Esophagus mucosa (tissue), 1 donor: ENCODE measurements at places on chromosomes 11 and 22.

- ATAC-seq: peak; percentile 45
These were observed 30.3 kb downstream of the TNKS1BP1 start for GRCh38 chr11:57294225-57295131.

- ATAC-seq: peak; percentile 20
These were observed 15.8 kb upstream of the OMP start for GRCh38 chr11:77086521-77087472.

DNA sequence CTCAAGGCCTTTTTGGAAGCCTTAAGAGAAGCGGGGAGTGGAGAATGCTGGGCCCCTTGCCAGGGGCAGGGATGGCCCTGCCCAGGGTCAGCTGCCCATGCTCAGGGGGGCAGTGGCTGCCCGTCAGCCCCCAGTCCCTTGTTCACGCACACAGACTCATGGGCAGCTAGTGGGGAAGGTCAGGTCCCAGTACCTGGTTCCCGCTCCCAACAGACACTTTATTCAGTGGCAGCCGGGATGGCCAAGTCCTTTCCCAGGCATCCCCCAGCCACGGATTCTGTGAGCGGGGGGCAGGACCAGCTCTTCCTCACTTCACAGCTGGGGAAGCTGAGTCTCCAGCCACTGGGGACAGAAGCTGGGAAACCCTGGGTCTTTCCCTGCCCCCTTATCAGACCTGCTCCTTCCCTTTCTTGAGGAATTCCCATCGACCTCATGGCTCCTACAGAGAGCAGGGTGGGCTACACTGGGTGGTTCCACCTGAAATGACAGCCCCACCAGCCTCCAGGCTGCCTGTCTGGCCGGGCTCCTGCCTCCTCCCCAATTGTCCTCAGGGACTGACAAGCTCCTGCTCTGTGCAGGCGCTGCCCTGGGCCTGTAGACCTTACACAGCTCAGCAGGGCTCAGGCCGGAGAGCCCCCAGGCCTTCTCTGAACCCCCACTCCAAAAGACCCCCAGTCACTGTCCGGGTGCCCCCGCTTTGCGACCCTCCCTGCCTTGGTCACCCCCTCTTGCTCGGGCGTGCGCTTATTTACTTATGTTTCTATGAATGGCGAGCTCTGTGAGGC lies 61.0 kb upstream of the FGF3 start:
- peak; percentile 11 for ATAC-seq

GRCh38 chr11:2303627-2304505 lies 2.1 kb downstream of the TSPAN32 start:
- no peak for ATAC-seq

GRCh38 chr11:10298342-10298741 lies 4.3 kb upstream of the SBF2 start:
- ATAC-seq: no peak

- ATAC-seq: no peak
These were observed 259.1 kb upstream of the PLET1 start for GRCh38 chr11:112519751-112520150.

DNA sequence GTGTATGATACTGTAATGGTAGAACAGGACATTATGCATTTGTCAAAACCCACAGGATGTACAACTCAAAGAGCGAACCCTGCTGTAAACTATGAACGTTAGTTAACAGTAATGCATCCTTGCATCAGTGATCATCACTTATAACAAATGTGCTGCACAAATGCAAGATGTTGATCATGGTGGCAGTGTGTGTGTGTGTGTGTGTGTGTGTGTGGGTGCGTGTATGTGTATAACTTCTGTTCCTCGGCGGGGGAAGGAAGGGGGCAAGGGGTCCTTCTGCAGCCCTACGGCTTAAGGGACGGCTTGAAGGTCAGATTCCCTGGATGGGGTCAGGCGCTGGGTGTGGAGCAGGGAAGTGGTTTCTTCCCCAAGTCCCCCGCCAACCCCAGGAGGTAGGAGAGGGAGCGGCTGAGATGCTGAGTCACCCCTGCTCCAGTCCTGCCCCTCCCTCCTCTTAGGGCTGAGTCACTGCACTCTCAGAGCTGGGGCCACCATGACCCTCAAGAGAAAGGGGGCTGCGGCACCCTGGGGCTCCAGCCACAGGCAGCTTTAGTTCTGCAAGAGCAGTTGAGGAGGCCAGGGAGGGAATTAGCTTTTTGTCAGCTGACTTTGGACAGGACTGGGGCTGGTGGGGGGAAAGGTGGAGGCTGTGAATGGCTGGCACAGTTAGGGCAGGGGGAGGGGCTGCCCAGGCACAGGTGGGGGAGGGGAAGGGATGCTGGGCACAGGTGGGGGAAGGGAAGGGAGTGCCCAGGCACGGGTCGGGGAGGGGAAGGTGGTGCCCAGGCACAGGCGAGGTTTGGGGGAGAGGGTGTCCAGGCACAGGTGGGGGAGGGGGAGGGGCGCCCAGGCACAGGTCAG lies 8.8 kb upstream of the CTSD start:
- ATAC-seq: peak; percentile 90

DNA sequence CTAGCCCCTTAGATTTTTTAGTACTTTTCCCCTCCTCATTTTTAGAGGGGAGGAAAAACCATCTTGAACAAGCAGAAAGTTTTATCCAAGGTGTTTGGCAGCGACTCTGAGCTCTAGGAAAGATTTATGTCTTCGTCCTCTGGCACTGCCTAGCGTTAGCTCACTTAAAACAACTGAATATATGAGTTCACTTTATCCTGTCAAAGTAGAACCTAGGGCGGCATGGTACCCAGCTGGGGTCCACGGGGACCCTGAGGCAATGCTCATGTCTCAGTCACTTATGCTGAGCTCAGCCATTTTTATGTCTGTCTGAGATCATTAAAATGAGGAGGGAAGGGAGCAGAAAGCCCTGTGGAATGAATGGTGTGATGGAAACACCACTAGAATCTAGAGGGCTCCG lies 14.2 kb upstream of the VSIG10L2 start:
- ATAC-seq: no peak

GRCh38 chr22:47352920-47353700 lies 590.7 kb downstream of the TBC1D22A start:
- ATAC-seq: no peak

- no peak for ATAC-seq
These were observed 162.7 kb upstream of the SORL1-AS1 start for GRCh38 chr11:121615501-121615900.

DNA sequence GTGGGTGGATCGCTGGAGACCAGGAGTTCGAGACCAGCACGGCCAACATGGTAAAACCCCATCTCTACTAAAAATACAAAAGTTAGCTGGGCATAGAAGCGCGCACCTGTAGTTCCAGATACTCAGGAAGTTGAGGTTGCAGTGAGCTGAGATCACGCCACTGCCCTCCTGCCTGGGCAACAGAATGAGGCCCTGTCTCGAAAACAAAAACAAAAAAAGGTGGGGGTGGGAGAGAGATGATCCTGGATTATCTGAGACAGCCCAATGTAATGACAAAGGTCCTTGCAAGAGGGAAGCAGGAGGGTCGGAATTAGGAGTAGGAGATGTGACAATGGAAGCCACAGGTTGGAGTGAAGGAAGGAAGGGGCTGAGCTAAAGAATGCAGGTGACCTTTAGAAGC lies 87.6 kb upstream of the APOA1 start:
- ATAC-seq: no peak

DNA sequence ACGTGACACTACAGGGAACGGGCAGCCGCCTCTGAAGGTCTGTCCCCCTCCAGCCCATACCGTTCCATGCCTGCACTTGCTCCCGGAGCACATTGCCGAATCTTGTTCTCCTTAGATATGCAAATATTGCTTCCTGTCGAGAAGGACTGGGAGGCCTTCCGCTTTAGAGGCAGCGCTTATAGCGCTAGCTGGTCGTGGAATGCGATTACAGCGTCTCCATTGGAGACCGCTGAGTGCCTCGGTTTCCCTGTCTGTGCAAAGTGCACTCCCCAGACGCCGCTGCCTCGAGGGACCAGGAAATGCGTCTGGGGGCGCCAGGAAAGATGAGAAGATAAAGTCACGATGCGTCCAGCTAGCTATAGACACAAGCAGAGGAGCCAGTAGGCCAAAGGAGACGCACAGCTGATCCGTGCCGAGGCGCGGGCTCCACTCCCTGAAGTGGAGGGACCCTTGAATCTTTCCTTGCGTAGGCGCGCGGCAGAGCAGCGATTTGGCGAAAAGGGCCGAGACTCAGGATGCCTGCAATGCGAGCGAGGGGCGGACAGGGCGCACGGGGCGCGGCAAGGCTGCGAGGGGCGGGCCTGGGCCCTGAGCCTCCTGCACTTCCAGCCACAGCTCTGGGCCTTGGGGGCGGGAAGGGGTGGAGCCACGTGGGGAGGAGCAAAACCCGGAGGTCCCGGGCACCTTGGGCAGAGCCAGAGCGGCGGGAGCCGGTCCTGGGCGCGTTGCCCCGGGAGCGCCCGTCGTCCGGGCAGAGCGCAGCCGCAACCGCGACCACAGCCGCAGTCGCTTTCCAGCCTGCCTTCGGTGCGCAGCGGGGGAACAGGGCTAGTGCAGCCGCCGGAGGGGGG lies at the start of gene RASSF10:
Gene RASSF10, plus strand, starts transcription at position 692 of the 851 bp plus-strand sequence. CDS start 261 bp downstream, outside the sequence.
- ATAC-seq: peak; percentile 96

GRCh38 chr11:27020751-27021150 lies 19.9 kb upstream of the BBOX1 start:
- ATAC-seq: no peak
